Mesothelial cell of epicardium (in vitro differentiated cells): ENCODE measurements at places on chromosomes 3 and 15. TPM values are rescaled to one million over a fixed set of nuclear protein-coding genes. Genes with fewer than 3 reads are reported as not detected.
A peak's percentile ranks its signal among the peaks of the same experiment; 100 is the strongest.

GRCh38 chr3:126903521-126903920, 79.4 kb upstream of the PLXNA1 start:
- H3K27ac ChIP-seq, result no peak overlapping the region
- peaks cover 1% of the 10 kb centered on the region for H3K36me3 ChIP-seq
- H3K4me3 ChIP-seq, result no peak overlapping the region
- H3K27me3 ChIP-seq, result no peaks in the 10 kb centered on the region

GRCh38 chr15:70558406-70559264, 204.7 kb downstream of the UACA start:
- peaks cover 4% of the 10 kb centered on the region for H3K4me1 ChIP-seq
- H3K27ac ChIP-seq, result no peak overlapping the region
- DNase-seq, result no peak

- no peak overlapping the region for H3K4me3 ChIP-seq
- H3K27ac ChIP-seq, result no peak overlapping the region
- peaks cover 30% of the 10 kb centered on the region for H3K4me1 ChIP-seq
- no peak for DNase-seq
- peaks cover 5% of the 10 kb centered on the region for H3K36me3 ChIP-seq
These were observed 241.7 kb downstream of the FEZF2 start for GRCh38 chr3:62131620-62132019.

- DNase-seq, result no peak
- no peak overlapping the region for H3K4me3 ChIP-seq
- no peaks in the 10 kb centered on the region for H3K27me3 ChIP-seq
- H3K27ac ChIP-seq, result no peak overlapping the region
- H3K4me1 ChIP-seq, result peaks cover 21% of the 10 kb centered on the region
- H3K36me3 ChIP-seq, result no peaks in the 10 kb centered on the region
These were observed 152.9 kb downstream of the MECOM start for GRCh38 chr3:169510693-169511010.

DNA sequence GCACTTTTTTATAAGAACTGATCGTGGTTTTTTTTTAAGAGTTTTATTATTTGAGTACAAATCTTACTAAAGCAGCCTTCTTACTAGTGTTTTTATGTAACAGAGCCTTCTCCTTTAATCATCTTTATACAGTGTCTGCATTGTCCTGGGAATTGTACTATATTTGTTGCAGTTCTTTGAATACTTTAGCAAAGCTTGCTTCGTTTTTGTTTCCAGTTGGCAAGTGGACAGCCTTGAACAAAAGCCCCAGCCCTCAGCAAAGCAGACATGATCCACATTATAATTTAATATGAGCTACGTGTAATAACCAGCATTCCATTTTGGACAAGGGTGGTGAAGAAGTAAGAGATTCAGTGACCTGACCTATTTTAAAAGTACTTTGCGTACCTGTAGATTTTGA, 112.2 kb upstream of the FLNB start:
- H3K27ac ChIP-seq, result no peak overlapping the region
- no peak for DNase-seq
- H3K36me3 ChIP-seq, result peaks cover 27% of the 10 kb centered on the region
- no peaks in the 10 kb centered on the region for H3K27me3 ChIP-seq
- peaks cover 2% of the 10 kb centered on the region for H3K4me1 ChIP-seq
- H3K4me3 ChIP-seq, result no peak overlapping the region

GRCh38 chr3:58704745-58705144, 38.2 kb upstream of the FAM3D start:
- no peaks in the 10 kb centered on the region for H3K4me1 ChIP-seq
- DNase-seq, result no peak
- H3K4me3 ChIP-seq, result no peak overlapping the region

- peaks cover 4% of the 10 kb centered on the region for H3K4me1 ChIP-seq
- H3K27ac ChIP-seq, result no peak overlapping the region
- DNase-seq, result no peak
These were observed 20.8 kb upstream of the RNF111 start for GRCh38 chr15:58966698-58967097.

- H3K27me3 ChIP-seq, result no peaks in the 10 kb centered on the region
- H3K27ac ChIP-seq, result peak overlapping the region; percentile 11
- no peak overlapping the region for H3K4me3 ChIP-seq
- H3K4me1 ChIP-seq, result peaks cover 47% of the 10 kb centered on the region
- DNase-seq, result no peak
These were observed 338.4 kb upstream of the C2CD4B start for GRCh38 chr15:62503451-62503850.

DNA sequence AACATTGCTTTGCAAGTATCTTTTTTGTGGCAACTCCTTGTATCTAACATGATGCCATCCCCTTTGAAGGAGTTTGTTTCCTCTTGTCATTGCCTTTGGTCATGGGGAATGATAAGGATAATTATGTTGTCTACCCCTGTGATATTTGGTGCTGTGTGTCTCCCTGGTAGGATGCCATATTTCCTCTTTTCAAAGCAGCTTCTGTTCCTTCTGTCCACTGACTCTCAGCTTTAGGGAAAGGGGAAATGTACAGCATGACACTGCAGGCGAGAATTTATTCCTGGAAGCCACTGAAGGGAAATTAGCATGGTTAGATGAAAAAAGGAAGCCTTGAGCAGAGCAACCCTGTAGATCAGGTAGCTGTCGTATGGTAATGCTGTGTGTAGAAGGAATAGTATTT, 576.7 kb downstream of the CADM2 start:
- H3K4me1 ChIP-seq, result no peaks in the 10 kb centered on the region
- H3K27ac ChIP-seq, result no peak overlapping the region
- no peak overlapping the region for H3K4me3 ChIP-seq
- no peaks in the 10 kb centered on the region for H3K36me3 ChIP-seq

GRCh38 chr15:95884276-95884675, 446.2 kb upstream of the NR2F2 start:
- H3K4me3 ChIP-seq, result no peak overlapping the region
- no peaks in the 10 kb centered on the region for H3K36me3 ChIP-seq
- no peaks in the 10 kb centered on the region for H3K27me3 ChIP-seq
- H3K27ac ChIP-seq, result no peak overlapping the region
- peaks cover 15% of the 10 kb centered on the region for H3K4me1 ChIP-seq

DNA sequence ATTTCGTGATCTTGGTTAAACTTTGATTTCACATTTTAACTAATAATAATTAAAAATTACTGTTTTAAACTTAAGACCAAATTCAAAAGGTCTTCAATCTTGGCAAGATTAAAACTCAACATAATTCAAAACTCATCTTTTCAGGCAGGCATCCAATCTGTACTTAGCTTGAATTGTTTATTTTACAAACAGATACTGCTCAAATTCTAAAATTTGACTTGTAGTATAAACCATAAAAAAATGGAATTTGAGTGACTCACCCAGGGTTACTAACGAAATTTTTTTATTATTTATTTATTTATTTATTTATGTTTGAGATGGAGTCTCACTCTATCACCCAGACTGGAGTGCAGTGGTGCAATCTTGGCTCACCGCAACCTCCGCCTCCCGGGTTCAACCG, 64.4 kb downstream of the GAP43 start:
- H3K27me3 ChIP-seq, result no peaks in the 10 kb centered on the region
- no peaks in the 10 kb centered on the region for H3K36me3 ChIP-seq
- H3K4me1 ChIP-seq, result peaks cover 8% of the 10 kb centered on the region
- no peak overlapping the region for H3K27ac ChIP-seq
- no peak overlapping the region for H3K4me3 ChIP-seq
- DNase-seq, result no peak

DNA sequence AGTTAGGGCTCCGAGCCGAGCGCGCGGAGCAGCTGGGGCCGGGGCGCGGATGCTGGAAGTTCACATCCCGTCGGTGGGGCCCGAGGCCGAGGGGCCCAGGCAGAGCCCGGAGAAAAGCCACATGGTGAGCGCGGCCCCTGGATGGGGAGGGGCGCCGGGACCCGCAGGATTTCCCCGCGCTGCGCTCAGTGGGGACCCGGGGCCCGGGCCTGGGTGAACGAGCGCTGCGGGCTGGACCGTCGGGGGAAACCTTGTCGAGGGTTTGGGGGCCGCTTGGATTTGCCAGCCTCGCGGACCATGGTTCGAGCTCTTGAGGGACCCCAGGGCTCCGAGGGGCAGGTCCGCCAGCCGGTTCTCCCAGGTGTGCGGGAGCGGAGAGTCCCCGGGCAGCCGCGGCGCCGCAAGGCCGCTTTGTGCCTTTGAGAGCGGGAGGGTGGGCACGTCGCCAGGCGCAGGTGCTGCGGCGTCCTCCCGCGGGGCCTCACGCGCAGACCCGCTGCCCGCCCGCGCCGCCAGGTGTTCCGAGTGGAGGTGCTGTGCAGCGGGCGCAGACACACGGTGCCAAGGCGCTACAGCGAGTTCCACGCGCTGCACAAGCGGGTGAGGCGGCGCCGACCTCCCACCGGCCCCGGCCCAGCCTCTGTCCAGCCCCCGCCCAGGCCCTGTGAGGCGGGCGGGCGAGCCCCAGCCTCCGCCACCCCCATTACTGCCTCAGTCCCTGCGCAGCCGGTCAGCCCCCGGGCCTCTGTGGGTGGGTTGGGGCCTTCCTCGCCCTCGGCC, at the start of gene SNX22:
SNX22 (plus strand) TSS at position 5 of the 780 bp plus-strand sequence; CDS start at position 50, 45 bp downstream.
- peaks cover 7% of the 10 kb centered on the region for H3K36me3 ChIP-seq
- peak within 1 kb of the TSS; percentile 68 for H3K4me3 ChIP-seq
- H3K27ac ChIP-seq, result no peak within 1 kb of the TSS
- no peak for DNase-seq

DNA sequence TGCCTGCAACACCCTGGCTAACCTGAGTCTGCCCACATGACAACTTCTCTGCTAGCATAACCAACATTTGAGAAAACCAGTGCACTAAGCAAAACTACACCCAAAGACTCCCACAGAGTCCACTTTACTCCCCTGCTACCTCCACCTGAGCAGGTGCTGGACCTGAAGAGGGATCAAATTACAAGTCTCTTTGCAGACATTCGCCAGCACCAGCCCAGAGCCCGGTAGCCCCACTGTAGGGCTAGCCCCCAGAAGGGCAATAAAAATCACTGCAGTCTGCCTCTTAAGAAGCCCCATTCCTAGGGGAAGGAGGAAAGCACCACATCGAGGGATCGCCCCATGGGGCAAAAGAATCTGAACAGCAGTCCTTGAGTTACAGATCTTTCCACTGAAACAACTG, 472.2 kb downstream of the GRM7 start:
- H3K27ac ChIP-seq, result no peak overlapping the region
- no peaks in the 10 kb centered on the region for H3K36me3 ChIP-seq
- H3K4me3 ChIP-seq, result no peak overlapping the region

- H3K4me3 ChIP-seq, result no peak overlapping the region
- H3K4me1 ChIP-seq, result peaks cover 29% of the 10 kb centered on the region
- H3K27ac ChIP-seq, result peak overlapping the region; percentile 80
- H3K36me3 ChIP-seq, result no peaks in the 10 kb centered on the region
- DNase-seq, result no peak
- no peaks in the 10 kb centered on the region for H3K27me3 ChIP-seq
These were observed 120.4 kb downstream of the P3H2 start for GRCh38 chr3:190000187-190000860.

- peak overlapping the region; percentile 82 for H3K27ac ChIP-seq
- peaks cover 9% of the 10 kb centered on the region for H3K36me3 ChIP-seq
- H3K4me1 ChIP-seq, result peaks cover 20% of the 10 kb centered on the region
- peak overlapping the region; percentile 81 for H3K4me3 ChIP-seq
These were observed 711 bp downstream of the XXYLT1 start for GRCh38 chr3:195270079-195270816.

DNA sequence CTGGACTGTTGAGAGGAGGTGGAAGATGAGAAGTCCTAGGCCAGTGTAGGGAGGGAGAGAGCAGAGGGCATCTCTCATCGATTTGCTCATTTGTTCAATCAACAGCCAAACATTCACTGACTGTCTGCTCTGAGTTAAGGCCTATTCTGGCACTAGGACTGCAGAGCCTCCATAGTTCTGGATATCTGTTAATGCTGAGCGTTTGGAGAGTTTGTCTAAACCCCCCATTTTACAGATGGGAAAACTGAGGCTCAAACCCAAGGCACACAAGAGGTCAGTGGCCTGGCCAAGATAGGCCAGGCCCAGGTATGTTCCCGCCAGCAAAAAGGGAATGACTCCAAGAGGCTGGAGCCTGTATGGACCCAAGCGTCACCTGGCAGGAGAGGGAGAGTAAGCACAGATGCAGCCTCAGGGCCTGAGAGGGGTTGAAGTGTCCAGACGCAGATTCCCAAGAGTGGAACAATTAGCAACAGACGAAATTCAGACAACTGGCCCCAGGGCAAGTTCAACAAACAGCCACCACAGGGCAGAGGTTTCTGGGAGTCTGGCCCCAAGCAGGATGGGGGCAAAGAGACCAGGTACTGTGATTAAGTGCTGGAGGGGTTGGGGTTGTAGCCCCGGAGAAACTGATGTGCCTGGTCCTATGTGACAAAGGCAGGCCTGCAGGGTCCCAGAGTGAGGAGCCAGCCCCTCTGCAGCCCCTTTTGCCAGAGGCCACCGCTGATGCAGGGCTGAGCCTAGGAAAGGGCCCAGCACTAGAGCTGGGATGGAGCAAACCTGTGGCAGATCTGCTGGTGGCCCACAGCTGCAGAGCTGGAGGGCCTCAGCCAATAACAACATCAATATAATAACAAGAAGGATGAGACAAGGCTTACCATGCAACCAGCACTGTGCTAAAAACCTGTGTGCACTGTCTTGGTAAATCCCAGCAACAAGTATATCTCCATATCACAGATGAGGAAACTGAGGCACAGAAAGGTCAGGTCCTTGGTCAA, 245.1 kb upstream of the TLE3 start:
- no peaks in the 10 kb centered on the region for H3K36me3 ChIP-seq
- no peak overlapping the region for H3K4me3 ChIP-seq
- DNase-seq, result peak; percentile 31
- H3K27ac ChIP-seq, result peak overlapping the region; percentile 83
- H3K27me3 ChIP-seq, result no peaks in the 10 kb centered on the region

DNA sequence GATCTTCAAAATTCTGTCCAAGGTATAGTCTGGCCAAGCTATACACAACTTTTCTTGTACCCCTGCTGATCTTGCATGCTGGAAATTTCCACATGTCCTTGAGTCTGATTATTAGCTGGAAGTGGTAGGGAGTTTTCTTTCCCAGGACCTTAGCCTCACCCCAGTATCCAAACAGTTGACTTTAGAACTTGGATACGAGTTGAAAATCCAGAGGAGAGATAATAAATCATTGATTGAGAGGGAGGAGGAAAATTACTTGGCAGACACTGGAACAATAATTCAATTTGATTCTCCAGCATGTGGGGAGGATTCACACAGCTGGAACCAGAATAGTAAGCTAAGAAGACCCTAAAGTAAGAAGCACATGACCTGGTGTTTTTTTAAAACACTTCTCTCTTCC, 116.4 kb downstream of the IL5RA start:
- H3K4me3 ChIP-seq, result no peak overlapping the region
- no peaks in the 10 kb centered on the region for H3K36me3 ChIP-seq
- no peaks in the 10 kb centered on the region for H3K27me3 ChIP-seq
- DNase-seq, result no peak
- H3K27ac ChIP-seq, result peak overlapping the region; percentile 2

The SLC28A1 gene
- 0.16 to 0.24 TPM (median 0.20 TPM) in 3 replicates for total RNA-seq

The TMEM207 gene
- not detected in 3 replicates for total RNA-seq

The SOX14 gene
- total RNA-seq, result 0.18 to 0.44 TPM (median 0.18 TPM) in 3 replicates

The KCNMB3 gene
- total RNA-seq, result 4.1 to 5.2 TPM (median 4.9 TPM) in 3 replicates

The ST8SIA2 gene
- 10.8 to 12.1 TPM (median 11.6 TPM) in 3 replicates for total RNA-seq

The PHLDB2 gene
- total RNA-seq, result 32.4 to 37.2 TPM (median 36.0 TPM) in 3 replicates

The HESX1 gene
- total RNA-seq, result 1.5 to 2.4 TPM (median 1.7 TPM) in 3 replicates

The NUP210 gene
- total RNA-seq, result 25.9 to 27.9 TPM (median 26.7 TPM) in 3 replicates
